CD4-positive, alpha-beta T cell treated with Interleukin-6 for 4 hours (primary cell): ENCODE measurements at places on chromosomes 2 and 18.

DNA sequence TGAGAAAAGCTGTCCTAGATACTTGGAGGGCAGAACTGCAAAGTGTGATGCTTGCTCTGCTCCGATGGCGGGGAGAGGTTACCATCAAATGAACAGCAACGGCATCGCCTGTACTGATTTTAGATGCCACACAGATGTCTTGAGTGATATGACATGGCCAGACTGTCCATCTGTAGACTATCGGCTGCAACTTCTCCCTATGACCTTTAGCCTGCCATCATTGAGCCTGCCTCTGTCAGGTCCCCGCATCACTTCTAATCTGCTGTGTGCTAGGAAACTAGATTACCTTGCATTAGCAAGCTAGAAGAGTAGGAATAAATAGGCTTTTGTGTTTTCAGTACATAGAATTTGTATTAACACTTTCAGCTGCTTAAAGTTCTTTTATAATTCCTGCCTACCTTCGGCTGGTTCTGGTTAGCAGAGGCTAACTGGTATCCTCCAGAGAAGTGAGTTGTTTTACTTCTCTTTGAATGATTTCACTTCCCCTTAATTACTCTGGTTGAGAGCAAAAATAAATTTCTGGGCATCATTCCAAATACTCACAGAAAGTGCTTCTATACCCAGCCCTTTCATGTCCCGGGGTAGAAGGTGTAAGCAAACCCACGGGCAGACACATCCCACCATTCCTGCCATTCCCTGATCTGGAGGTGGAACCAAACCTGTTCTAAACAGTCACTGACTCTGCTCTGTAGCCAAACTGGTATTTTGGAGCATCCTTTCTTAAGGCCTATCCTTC is 24.0 kb downstream of the GAREM2 start:
- no peak for DNase-seq

DNA sequence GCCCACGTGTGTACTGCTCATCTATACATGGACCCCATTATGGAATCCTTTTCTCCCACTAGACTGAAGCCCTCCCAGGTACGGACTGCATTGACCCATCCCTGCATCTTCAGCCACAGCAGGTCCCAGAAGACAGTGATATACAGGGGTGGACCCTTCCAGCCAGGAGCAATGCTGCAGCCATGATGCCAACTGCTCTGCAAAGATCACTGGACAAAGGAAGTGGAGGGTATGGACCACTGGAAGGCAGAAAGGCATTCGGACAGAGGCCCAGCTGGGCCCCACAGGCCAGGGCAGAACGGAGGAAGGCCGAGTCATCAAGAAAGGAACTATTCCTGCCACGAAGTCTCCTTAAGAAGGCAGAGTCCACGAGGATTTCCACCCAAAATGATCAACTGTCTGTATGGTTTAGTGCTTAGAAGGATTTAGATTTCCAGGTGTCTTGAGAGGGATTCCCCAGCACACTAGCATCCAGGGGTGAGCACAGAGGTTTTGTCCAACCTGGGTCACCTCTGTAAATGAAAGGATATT is 93.4 kb downstream of the TWIST2 start:
- DNase-seq = no peak

GRCh38 chr18:750456-750855 is 38.0 kb upstream of the ENOSF1 start:
- no peak for DNase-seq

GRCh38 chr2:89842180-89842908 is 1150.9 kb downstream of the RPIA start:
- no peak for DNase-seq

- DNase-seq = no peak
Observed at GRCh38 chr18:37184209-37184868, 355.4 kb downstream of the KIAA1328 start.

GRCh38 chr2:65473045-65473444 is 40.6 kb upstream of the SPRED2 start:
- no peak for DNase-seq

GRCh38 chr2:227256605-227257004 is 68.4 kb upstream of the MFF start:
- no peak for DNase-seq

GRCh38 chr2:184067502-184067901 is 530.8 kb upstream of the ZNF804A start:
- no peak for DNase-seq

- DNase-seq = no peak
Observed at GRCh38 chr18:51185075-51185474, 12.4 kb downstream of the MEX3C start.

DNA sequence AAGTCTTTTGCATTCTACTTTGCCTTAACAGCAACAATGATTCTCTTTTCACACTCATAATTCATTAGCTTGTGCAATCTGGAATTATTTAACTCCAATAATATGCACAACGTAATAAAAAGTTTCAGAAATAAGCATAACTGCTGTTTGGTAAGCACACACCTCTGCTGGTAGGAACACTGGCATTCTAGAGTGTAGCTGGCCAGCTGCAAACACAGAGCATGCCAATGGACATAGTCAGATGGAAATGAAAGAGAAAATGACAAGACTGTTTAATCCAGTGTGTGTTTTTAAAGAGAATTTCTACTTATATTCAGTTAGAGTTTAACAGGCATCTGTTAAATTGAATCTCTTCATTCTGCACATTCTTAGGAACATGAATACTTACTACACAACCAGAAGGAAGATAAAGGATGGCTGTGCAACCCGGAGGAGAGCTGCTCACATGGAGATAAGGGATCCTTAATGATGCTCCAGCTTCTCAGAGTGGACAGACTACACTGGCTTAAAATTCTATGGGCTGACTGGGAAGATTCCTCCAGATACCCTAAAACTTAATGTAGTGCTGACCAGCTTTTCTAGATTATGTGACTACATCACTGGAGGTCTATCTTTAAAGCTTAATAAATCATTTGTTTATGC is 94.6 kb upstream of the CHAC2 start:
- DNase-seq = no peak

- no peak for DNase-seq
Observed at GRCh38 chr2:29108225-29108624, 7.0 kb upstream of the CLIP4 start.

DNA sequence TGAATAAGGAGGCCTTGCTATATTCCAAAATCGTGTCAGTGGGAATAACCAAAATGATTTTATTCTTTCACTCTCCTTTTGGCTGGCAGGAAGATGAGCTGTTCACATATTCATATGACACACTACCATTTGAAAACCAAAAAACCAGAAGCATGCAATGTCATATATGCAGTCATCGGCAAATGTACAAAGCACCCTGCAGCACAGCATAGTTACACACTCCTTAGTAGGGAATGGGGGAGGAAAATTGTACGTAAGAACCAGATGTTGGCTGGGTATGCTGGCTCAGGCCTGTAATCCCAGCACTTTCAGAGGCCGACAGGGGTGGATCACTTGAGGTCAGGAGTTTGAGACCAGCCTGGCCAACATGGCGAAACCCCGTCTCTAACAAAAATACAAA is 176.6 kb downstream of the GFPT1 start:
- DNase-seq = no peak

GRCh38 chr18:77078690-77079070 is 53.9 kb downstream of the MBP start:
- no peak for DNase-seq

DNA sequence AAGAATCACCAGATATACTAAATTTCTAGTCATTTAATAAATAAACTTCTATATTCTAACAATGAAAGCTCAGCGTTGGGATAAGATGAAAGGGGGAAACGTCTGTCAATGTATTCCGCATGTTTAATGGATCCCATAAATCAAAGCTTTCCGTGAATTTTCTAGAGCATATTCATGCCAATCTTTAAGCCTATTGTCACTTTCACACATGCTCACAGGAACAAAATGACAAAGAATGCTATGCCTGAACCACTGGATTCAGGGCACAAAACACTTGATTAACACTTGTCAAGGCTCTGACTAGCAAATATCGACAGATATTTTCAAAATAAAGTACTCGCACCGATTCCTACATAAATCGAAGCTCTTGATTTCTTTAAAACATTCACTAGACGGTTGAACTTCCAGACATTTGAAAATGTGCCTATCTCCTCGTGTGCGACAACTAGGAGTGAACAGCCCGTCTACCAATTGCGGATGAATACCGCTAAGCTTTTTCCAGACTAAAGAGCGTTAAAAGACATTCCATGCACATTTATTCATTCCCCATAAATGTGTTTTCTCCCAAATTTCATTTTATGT is 1.8 kb downstream of the TLK1 start:
- no peak for DNase-seq

GRCh38 chr18:1394966-1395365 is 490.3 kb downstream of the ADCYAP1 start:
- no peak for DNase-seq
